ENCODE measurements at places on chromosomes 16 and 17.

DNA sequence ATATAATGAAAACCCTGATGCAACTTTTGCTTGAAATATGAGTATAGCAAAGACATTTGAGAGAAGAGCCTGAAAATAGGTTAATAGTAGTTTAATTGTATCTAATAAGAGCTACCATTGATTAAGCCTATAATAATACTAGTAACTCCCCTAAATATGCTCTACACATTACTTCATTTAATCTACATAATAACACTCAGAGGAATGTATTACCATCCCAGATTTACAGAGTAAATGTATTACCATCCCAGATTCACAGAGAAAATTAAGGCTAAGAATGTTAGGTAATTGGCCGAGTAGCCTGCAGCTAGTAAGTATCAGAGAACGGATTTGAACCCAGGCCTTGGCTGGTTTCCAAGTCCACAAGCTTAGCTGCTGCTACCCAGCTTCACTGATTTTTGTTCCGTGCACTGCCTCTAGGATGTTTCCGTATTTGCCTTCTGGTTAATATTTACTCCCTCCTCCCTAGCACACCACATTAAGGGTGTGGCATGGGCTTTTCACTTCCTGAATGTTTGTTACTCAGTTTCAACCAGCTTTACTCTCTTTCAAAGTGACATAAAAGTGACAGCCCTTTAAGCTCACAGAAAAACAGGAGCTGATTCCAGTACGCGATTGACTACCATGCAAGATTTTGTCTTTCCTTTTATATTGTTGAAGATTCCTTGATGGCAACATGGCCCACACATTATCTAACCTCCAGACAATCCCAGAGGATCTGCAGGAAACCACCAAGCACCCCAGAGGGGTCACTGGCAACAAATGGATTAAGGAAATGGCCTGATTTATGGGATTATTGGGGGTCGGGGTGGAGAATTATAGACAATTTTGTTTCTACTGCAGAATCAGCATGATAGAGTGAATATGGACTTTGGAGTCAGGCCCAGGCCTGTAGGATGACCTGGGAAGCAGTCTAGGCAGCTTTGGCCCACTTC, 26.7 kb upstream of the TOX3 start:
- no peak for DNase-seq

DNA sequence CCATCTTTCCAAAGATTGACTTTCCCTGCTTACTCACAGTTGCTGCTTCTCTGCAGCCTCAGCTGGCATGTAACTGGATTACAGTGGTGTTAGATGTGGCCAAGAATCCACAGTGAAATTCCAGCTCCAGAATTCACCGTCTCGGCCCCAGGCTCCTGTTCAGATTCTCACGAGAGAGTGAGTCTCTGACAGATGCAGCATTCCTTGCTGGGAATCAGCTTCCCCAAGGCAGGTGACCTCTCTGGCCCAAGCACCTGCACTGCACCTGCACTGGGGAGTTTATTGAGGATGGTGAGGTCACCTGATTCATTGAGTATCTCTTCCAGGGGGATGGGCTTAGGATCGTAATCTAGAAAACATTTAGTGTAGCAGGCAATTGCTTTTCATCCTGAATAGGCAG, 600.5 kb upstream of the RBFOX1 start:
- no peak for DNase-seq

DNA sequence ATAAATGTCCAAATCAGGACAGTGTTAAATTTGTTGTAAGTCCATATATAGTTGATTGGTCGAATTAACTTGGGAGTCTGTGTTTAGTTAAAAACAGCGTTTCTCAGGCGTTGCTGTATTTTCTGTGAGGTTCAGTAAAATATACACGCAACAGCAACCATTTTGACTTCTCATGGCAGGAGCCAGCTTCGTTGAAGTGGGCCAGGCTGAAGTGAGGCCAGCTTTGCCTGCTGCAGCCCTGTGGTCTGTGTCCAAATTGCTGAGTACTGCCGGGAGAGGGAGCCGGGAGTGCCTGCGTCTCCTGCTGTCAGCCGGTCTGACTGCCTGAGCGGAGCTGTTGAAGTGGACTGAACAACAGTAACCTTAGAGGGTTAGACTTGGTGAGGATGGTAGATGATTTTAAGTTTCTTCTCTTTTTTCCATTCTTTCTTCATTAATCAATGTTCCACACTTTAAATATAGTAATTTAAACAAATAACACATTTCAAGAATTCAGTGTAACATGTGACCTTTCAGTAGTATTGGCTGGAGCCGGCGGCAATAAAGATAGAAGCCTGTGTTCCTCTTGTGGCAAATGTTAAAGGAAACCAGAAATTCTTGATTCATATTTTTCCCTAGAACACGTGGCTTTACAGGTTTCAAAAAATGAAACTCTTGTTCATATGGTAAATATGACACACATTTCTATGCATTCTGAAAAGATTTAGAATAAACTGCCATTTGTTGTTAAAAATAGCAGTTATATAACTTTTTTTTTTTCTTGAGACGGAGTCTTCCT, 37.0 kb upstream of the ZNF750 start:
- no peak for DNase-seq

GRCh38 chr17:31404028-31404949, 12.8 kb downstream of the RAB11FIP4 start:
- DNase-seq = no peak

- DNase-seq = no peak
These were observed 44.8 kb downstream of the CDH3 start for GRCh38 chr16:68689921-68690320.

- no peak for DNase-seq
These were observed 272.0 kb downstream of the MAF start for GRCh38 chr16:79328402-79329165.
